ENCODE measurements at places on chromosomes 6 and 20.
A peak's percentile ranks its signal among the peaks of the same experiment; 100 is the strongest.

DNA sequence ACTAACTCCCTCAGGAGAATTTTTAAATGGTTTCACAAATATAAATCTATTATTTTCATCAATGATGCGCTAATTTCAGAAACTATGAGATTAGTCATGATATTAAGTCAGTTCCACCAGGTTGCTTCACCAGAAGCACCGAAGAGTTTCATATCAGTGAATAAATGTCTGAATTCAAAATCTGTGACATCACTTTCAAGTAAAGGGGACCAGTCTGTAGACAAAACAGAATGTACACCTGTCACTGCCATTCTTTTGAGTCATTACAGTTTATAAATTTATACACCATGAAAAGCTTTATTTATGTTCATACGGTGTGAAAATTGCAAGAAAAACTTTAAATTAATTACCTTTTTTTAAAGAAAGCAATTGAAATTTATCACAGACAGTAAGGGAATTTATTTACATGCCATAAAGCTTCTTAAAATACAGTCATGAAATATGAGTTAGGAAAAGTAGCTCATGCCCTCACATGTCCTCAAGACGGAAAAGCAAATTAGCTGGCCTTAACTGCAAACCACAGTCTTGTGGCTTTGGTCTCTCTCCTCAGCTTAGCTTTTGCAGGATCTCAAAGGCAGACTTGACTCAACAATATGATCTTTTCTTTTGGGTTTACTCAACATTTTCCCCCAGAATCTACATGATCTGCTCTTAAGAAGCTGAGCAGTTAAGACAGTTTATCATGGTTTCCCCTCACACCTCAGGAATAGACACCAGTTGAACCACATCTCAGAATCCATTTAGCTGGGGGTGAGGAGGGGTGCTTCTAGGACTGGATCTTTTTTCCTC, 177.7 kb upstream of the MCHR2 start:
- no peak for DNase-seq

DNA sequence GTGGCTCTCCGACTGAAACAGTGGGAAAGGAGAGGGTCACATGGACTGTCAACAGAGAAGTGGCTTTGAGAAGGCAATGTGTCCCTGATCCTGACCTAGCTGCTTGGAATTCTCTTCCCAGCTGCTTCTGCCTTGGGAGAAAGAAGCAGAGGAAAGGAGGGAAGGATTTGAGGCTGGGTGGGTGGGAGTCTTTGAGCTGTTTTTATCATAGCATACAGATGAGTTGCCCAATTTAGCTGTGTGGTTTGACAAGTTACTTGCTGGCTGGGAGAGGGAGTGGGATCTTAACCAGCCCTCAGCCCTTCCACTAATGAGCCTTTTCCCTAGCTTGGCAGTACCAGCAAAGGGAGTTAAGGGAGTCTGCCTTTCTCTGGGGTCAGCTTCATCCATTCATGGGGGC, 51.1 kb upstream of the MYL9 start:
- DNase-seq = no peak

DNA sequence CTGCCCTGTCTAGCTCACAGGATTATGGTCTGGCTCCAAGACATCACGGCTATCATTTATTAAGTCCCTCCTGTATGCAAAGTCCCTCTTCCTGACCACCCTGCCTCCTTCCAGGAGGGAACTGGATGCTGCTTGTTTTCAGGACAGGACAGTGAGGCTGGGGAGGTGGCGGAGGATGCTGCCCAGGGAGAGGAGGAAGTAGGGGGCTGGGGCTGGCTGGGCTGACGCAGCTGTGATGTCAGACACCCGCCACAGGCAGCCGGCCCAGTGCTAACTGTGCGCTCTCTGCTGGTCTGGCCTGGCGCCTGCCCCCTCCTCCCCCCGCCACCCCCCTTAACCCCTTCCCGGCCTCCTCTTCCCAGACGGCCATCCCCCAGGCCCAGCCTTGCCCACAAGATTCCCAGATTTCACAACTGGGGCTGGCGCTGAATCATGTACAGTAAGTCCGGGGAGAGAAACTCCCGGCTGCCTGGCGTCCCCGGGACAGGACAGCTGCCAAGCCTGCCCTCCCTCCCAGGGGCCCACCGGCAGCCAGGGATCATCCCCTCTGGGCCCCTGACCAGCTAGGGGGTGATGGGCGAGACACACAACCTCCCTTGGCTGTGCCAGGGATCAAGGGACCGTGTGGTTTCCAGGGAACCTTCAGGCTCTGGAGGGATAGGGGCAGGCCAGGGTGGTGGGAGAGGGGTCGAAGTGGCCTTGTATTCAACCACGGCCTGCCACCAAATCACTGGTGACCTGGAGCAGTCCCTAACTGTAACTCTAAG, 118.1 kb downstream of the CEBPB start:
- DNase-seq = peak; percentile 67

DNA sequence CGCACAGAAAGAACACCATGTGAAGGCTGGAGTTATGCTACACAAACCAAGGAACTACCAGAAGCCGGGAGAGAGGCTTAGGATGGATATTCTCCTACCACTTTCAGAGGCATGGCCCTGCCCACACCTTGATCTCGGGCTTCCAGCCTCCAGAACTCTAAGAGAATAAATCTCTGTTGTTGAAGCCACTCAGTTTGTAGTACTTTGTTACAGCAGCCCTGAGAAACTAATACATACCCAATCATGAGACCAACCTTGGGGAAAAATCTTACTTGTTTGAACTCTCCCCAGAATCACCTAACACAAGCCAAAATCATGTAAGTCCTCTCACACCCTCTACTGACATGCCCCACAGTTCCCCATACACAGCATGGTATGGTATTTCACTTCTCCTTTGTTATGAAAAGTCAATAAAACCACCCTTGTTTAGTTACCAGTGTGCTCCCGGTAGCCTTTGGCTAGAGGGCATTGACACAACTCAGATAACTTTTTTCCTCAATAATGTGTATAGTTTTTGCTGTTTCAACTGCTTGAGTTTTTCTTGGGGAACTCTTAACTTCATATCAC, 40.7 kb upstream of the SLC2A12 start:
- DNase-seq = no peak

GRCh38 chr6:158627168-158627939, 17.2 kb downstream of the DYNLT1 start:
- no peak for DNase-seq

DNA sequence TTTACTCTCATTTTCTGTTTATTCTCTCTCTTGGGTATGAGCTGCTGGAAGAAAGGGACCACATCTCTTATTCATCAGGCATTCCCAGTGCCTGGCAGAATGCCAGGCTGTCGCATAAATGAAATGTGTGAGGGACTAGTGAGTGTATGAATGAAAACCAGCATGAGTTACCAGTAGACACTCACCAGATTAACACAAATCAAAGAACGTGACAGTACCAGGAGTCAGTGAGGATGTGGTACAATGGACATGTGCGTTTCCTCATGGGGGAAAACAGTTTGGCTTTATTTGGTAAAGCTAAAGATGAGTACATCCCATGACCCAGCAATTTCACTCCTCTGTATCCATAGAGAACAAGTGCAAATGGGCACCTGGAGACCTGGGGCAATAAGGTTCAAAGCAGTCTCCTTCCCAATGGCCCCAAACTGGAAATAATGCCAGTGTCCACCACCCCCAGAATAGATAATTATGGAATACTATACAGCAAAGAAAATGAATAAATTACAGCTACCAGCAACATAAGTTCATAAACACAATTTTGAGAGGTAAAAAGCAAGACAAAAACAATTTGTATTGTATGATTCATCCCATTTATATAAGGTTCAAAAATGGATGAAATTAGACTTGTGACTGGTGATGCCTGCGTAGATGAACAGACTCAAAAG, 93.3 kb downstream of the CDH22 start:
- no peak for DNase-seq

DNA sequence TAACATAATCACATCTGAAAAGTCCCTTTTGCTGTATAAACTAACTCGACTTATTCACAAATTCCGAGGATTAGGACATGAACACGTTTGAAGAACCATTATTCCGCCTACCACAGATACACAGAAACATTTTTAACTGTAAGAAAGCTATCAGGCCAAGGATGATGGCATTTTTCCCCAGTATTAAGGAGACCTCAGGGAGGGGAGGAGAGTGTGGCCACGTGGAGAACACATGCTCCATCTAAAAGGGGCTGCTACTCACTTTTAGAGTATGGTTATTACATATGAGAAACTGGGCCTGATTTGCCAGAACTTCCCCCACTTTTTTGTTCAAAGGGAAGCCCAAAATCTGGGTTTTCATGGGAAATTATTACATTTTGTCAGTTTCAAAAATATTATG, 153.4 kb downstream of the EYA2 start:
- no peak for DNase-seq

DNA sequence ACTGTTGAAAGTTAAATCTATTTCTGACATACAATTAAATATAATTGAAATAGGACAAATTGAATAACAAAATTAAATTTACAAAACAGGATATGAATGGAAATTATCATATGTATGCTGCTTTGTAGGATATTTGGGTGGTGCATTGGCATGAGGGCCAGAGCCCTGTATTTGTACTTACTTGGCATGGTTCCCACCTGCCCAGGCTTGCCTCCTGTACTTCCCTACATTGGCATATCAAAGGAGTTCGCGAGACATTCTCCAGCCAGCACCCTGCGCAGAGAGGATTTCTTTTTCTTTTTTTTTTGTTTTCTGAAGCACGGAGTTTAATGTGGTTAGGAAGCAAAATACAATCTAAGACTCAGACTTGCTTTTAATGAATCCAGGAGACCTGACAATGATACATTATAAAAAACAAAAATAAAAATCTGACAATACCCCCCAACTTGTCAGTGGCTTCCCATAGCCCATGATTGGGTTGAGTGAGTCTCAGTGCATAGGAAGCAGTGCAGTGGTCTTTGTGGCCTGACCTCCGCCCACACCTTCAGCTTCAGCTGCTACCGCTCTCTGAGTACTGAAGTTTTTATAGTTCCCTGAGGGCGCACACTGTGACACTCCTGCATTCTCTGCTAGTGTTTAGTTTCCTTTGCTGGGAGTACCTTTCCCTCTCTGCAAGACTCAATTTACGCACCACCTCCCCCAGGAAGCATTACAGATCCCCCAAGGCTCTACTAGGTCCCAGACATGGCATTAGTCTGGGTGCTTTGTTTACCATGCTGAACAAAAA, 440.8 kb downstream of the UTRN start:
- DNase-seq = no peak

GRCh38 chr20:22794200-22794599, 209.8 kb upstream of the FOXA2 start:
- no peak for DNase-seq

- DNase-seq = no peak
Measured at GRCh38 chr6:116975600-116975999, 98.6 kb downstream of the RFX6 start.

DNA sequence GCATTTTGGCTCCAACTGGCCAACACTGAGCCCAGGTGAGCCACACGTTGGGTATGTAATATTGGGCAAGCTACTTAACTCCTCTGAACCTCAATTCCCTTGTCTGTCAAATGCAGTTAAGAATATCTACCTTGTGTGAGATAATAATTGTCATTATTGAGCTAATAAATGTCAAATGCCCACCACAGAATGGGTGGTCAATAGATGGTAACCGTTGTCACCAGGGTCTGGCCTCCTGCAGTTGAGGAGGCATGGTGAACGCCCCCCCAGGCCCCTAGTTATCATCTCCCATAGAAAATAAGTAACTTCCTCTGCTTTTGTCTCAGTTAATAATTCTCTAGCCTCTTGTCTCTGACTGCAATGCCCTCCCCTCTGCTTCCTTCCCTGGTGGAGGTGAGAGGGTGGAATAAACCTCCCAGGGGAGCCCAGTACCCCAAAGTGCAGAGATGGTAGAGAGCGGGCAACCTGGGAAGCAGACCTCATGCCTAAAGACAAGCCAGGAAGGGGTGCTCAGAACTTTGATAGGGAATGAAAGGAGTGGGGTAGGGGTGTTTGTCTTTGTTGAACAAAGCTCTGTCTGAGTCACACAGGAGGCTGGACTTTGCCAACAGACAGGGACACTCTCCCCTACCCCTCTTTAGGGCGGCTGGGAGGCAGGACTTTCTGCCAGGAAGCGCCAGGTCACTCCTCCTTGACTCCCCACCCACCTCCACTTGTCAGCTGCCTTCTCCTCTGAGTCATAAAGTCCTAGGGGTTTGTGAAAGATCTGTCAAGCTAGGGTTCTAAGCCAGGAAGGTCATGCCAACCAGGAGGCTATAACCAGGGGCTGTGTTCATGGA, 1.3 kb upstream of the UNC5CL start:
- DNase-seq = no peak

DNA sequence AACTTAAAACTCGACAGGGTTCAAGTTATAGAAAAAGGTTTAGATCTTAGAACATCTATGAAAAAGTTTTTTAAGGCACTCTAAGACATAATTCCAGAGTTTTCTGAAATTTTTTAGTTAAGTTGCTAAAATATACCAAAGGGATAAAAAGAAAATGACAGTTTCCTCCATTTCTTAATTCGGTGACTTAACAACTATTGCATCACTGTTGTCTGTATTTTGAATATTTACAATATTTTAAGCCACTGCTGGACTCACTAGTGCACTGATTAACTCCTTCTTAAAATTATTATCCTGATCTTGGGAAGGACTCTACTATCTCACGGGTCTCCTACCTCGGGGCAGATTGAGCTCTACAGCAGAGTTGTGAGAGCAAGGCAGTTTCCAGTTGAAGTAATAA, 91.0 kb downstream of the ADGB start:
- no peak for DNase-seq

DNA sequence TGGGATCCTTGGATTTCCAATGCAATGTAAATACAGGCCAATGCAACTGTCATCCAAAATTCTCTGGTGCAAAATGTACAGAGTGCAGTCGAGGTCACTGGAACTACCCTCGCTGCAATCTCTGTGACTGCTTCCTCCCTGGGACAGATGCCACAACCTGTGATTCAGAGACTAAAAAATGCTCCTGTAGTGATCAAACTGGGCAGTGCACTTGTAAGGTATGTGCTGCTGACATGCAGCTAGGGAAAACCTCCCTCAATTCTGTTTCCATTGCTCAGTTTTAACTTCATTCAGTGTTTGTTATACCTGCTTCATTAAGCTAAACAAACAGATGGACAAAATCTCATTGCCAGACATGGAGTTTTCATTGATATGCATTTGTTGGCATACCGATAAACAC, 397.1 kb downstream of the ARHGAP18 start:
- no peak for DNase-seq

DNA sequence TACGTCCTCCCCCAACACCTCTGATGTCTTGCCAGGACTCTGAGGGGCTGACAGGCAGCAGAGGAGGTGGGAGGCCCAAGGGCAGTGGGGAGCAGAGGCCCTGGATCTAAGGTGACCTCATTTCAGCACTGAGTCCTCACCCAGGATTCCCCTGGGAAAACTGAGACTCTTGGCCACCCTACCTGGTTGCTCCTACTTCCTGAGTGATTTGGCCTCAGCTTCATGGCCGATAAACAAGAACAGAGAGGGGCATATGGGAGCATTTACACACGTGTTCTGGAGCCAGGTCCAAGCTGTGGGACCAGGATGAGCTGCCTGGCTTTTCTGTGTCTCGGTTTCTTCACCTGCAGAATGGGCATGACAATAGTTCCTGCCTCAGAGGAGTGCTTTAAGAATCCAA, 133.8 kb downstream of the ANKRD60 start:
- DNase-seq = no peak

DNA sequence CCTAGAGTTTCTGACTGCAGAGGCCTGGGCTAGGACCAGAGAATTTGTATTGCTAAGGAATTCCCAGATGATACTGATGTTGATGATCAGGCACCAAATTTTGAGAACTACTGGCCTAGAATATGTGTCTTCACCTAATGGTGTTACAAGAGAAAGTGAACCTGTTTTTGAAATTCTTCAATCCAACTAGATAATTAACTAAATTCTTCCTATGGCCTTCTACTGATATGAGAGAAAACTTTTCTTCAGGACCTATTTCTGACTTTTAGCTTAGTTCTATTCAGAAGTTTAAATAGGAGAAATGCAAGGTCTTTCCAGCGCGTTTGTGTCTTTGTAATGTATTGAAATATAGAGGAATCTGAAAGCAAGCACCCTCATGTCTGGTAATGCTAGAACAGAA, 7.3 kb downstream of the NKAIN2 start:
- no peak for DNase-seq

Measured in esophagus squamous epithelium (tissue), 5 donors.